ENCODE measurements at places on chromosomes 13 and 19. TPM values are rescaled to one million over a fixed set of nuclear protein-coding genes. Genes with fewer than 3 reads are reported as not detected.

GRCh38 chr13:36108954-36109353, 22.2 kb downstream of the DCLK1 start:
- no peak for DNase-seq

DNA sequence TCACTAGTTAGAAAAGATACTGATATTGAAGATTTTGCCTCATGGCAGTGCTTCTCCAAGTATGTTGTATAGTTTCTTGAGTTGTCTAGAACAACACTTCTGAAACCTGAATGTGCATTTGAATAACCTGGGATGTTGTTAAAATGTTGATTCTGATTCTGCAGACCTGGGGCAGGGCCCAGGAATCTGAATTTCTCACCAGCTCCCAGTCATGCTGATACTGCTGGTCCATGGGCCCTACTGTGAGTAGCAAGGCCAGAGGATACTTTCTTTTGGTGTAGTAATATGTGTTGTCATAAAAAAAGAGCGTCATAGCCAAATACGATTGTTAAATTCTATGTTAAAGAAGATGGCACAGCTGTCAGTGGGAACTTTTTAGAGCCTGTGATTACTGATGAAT, 41.6 kb upstream of the C1QTNF9 start:
- no peak for DNase-seq

GRCh38 chr13:108768035-108768434, 138.6 kb downstream of the MYO16 start:
- DNase-seq = no peak

- no peak for DNase-seq
Measured at GRCh38 chr13:25930653-25931052, 121.2 kb downstream of the SHISA2 start.

- no peak for DNase-seq
Measured at GRCh38 chr13:30345426-30346100, 38.2 kb upstream of the KATNAL1 start.

GRCh38 chr19:2902590-2903218, 2.0 kb downstream of the ZNF57 start:
- DNase-seq = no peak

GRCh38 chr13:102626928-102627327, 30.1 kb downstream of the TPP2 start:
- no peak for DNase-seq

- no peak for DNase-seq
Measured at GRCh38 chr13:66033924-66034323, 1196.2 kb downstream of the PCDH9 start.

Gene CGB5
- total RNA-seq = not detected

Gene ZNF701
- total RNA-seq = 12.8 TPM

Gene ZNF730
- 3.2 TPM for total RNA-seq
